ENCODE measurements at places on chromosomes 11 and 22. TPM values are rescaled to one million over a fixed set of nuclear protein-coding genes. Genes with fewer than 3 reads are reported as not detected.

KBTBD3 gene
- 13.7 TPM for polyA plus RNA-seq

DNA sequence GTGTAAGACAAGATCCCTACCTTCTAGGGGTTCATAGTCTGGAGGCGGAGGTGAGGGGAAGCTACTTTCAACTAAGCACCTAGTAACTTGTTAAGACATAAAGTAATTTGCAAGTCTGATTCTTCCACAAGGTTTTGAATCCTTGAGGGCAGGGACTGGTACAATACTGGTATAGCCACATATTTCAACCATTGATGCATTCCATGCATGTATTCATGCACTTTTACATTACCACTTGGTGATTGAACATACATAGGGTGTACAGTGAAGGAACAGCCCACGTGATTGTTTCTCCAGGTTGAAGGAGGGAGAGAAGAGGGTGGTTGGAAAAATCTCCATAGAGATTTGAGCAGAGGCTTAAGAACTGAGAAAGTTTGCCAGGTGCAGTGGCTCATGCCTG is 62.0 kb upstream of the PAX6 start:
- H3K4me1 ChIP-seq: peaks cover 35% of the 10 kb centered on the region
- no peaks in the 10 kb centered on the region for H3K36me3 ChIP-seq
- peaks cover 33% of the 10 kb centered on the region for H3K27me3 ChIP-seq
- H3K27ac ChIP-seq: no peak overlapping the region

DNA sequence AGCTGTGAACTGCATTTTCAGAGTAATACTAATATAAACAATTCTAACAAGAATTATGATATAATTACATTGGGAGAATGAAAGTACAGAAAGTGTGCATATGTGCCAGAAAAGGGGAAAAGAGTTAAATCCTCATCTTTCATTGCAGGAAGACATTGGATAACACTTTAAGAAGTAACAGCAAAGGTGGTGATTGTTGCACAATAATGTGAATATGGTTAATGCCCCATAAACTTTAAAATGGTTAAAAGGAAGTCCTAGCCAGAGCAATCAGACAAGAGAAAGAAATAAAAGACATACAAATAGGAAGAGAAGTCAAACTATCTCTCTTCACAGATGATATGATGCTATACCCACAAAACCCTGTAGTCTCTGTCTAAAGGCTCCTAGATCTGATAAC is 111.5 kb downstream of the TTC28 start:
- no peak overlapping the region for H3K4me3 ChIP-seq
- DNase-seq: no peak
- no peak overlapping the region for H3K27ac ChIP-seq
- no peaks in the 10 kb centered on the region for H3K27me3 ChIP-seq

DNA sequence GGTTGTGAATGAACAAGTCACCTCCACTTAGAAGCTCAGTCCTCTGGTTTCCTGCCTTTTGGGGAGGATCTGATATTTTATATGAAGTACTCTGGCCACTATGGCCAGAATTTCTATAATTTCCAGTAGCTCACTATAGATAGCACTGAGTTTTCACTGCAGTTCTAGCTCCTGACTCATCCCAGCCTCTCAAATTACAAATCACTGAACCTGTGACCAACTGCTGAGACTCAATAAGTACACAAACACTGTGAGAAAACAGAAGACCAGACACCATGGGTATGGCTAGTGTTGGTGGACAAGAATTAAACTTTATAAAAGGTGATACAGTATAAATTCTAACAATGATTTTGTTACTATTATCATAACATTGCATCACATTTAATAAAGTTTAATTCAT is 47.1 kb upstream of the UCP3 start:
- DNase-seq: no peak
- H3K4me1 ChIP-seq: no peaks in the 10 kb centered on the region
- no peak overlapping the region for H3K4me3 ChIP-seq
- no peak overlapping the region for H3K27ac ChIP-seq
- no peaks in the 10 kb centered on the region for H3K36me3 ChIP-seq

DNA sequence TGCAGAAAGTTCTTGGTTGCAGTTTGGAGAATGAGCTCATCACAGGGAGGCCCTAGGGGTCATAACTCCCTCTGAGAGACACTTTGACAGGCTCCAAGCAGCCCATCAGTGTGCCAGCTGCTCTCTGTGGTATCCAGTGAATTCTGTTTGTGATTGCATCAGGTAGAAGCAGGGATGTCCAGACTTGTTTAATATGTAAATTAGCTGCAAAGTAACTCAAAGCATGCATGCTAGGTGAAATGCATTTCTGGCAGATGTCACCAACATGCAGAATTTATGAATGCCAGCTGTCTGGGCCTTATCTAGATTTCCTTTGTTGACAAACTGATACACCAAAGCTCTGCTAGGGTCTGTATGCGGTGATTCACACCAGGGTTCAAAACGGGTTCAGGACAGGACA is 123.6 kb upstream of the MTNR1B start:
- H3K4me1 ChIP-seq: no peaks in the 10 kb centered on the region
- no peaks in the 10 kb centered on the region for H3K36me3 ChIP-seq
- no peak overlapping the region for H3K27ac ChIP-seq

DNA sequence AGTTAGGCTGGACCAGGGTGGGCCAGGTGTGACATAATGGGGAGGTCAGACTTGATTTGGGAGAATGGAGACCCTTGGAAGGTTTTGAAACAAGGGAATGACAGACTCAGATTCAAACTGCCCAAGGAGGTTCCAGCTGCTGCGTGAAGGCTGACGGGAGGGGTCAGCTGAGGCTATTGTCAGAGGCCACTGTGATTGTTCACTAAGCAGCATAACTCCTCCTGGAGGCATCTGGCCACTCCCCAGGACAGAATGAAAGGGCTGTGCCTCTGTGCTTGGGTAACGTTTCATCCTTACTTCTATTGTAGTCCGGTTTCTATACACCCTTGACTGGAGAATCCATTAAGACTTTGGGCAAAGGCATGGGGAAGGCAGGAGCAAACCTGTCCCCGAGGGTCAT is 126.6 kb downstream of the DSCAML1 start:
- H3K4me3 ChIP-seq: no peak overlapping the region
- no peak for DNase-seq
- peaks cover 21% of the 10 kb centered on the region for H3K4me1 ChIP-seq
- no peak overlapping the region for H3K27ac ChIP-seq

DNA sequence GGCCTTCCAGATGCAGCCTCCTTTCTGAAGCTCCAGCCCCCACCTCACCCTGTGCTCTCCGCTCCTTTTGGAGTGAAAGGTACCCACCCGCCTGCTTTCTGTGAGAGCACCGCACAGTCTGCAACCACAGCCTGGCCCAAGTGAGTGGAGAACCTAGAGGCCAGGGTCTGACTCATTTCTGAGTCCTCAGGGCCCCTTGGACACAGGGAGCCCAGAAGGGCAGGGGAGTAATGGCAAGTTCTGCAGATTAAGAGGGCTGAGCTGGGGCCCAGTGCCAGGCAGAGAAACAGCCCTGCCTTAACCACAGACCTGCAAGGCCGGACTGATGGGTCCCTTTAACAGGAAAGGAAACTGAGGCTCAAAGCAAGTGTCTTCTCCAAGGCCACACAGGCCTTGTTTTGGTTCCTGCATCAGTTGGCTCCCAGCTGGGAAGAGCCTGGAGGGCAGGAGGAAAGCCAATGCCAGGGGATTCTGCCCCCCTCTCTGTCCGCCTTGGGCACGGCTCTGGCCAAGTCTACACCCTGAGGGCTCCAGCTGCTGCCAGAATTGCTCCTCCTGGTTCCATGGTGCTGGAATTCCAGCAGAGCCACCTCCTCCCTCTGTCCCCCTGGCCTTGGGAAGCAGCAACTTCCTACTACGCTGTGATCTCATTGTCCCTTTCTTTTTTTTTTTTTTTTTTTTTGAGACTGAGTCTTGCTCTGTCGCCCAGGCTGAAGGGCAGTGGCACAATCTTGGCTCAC is 55.1 kb downstream of the CYTH4 start:
- H3K4me3 ChIP-seq: no peak overlapping the region
- peaks cover 35% of the 10 kb centered on the region for H3K27me3 ChIP-seq
- H3K4me1 ChIP-seq: peaks cover 34% of the 10 kb centered on the region
- DNase-seq: no peak

TRIM51 gene
- polyA plus RNA-seq: 0.14 TPM

RAC2 gene
- 2.4 TPM for polyA plus RNA-seq

GRCh38 chr22:17095538-17095937 is 10.7 kb downstream of the IL17RA start:
- H3K4me3 ChIP-seq: no peak overlapping the region
- peak; percentile 76 for DNase-seq
- no peaks in the 10 kb centered on the region for H3K27me3 ChIP-seq
- H3K4me1 ChIP-seq: peaks cover 7% of the 10 kb centered on the region

DNA sequence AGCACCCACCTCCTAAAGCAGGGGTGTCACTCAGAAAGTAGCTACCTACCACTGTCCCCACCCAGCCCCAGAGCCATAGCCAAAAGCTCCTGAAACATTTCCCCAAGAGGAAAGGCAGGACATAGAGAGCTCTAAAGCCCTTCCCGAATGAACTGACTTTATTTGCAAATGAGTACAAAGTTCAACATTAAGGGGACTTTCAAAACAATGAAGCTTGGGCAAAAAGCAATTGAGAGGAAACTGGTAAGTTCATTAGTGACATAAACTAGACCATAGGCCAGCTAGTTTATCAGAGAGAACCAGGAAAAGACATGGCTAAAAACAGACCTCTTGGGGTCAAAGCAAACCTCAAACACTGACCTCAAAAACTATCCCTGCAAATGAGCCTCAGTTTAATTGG is 72.7 kb downstream of the IGLL5 start:
- no peak for DNase-seq
- H3K36me3 ChIP-seq: no peaks in the 10 kb centered on the region
- no peak overlapping the region for H3K4me3 ChIP-seq
- no peak overlapping the region for H3K27ac ChIP-seq
- H3K27me3 ChIP-seq: peaks cover 46% of the 10 kb centered on the region
- 0 out of 2 replicates have a peak, but pooled peaks cover 4% of the 10 kb centered on the region for H3K4me1 ChIP-seq

- peak; percentile 43 for DNase-seq
- H3K27me3 ChIP-seq: no peaks in the 10 kb centered on the region
These were observed 37.9 kb downstream of the OR6Q1 start for GRCh38 chr11:58068655-58069054.

SHISA8 gene
- polyA plus RNA-seq: not detected

PRG2 gene
- not detected for polyA plus RNA-seq

DNA sequence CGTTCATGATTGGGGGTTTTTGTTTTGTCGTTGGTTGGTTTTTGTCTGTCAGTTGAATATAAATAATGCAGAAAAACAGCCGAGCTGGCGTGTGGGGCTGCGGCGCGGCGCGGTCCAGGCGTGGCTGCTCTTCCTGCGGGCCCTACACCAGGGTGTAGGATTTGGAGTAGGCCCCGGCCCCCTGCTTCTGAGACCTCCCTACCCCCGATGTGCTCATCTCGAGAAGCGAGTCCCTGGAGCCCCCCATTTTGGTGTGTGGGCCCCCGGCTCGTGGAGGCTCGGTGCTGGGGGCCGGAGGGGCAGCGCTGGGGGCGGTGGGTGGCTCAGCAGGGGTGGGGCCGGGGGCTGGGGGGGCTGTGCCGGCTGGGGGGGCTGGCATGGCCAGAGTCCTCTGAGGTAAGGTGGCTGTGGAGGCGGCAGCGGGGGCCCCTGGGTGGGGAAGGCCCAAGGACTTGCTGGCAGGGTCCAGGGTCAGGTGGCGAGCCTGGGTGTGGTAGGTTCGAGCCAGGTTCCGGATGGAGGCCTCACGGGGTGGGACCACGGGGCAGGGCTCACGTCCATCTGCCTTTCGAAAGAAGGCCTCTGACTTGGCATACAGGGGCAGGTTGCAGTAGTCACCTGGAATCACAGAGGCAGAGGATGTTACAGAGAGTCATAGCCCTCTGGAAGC is 100.7 kb downstream of the CEP164 start:
- H3K4me1 ChIP-seq: peaks cover 8% of the 10 kb centered on the region
- no peaks in the 10 kb centered on the region for H3K36me3 ChIP-seq
- H3K27me3 ChIP-seq: no peaks in the 10 kb centered on the region
- DNase-seq: no peak

DNA sequence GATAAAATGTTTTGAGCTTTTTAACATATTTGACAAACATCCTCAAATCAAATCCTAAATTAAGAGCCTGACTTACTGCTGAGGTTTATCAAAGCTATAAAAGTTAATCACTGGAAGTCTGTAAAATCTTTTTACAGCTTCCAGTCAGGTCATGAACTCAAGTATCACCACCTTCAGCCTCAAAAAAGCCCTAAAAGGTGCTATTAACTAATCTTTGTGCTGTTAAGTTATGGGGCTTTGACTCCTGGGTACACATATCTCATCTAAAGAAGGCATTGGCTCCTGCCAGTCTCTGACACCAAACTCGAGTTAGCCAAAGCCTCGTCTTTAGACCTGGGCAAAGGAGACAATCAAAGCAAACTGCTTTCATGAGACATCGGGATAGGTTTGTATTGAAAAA is 34.0 kb upstream of the CBX6 start:
- DNase-seq: no peak
- H3K27ac ChIP-seq: no peak overlapping the region
- H3K36me3 ChIP-seq: no peaks in the 10 kb centered on the region
- H3K4me3 ChIP-seq: no peak overlapping the region
- no peaks in the 10 kb centered on the region for H3K27me3 ChIP-seq
- no peaks in the 10 kb centered on the region for H3K4me1 ChIP-seq

FAT3 gene
- polyA plus RNA-seq: 7.2 TPM

DNA sequence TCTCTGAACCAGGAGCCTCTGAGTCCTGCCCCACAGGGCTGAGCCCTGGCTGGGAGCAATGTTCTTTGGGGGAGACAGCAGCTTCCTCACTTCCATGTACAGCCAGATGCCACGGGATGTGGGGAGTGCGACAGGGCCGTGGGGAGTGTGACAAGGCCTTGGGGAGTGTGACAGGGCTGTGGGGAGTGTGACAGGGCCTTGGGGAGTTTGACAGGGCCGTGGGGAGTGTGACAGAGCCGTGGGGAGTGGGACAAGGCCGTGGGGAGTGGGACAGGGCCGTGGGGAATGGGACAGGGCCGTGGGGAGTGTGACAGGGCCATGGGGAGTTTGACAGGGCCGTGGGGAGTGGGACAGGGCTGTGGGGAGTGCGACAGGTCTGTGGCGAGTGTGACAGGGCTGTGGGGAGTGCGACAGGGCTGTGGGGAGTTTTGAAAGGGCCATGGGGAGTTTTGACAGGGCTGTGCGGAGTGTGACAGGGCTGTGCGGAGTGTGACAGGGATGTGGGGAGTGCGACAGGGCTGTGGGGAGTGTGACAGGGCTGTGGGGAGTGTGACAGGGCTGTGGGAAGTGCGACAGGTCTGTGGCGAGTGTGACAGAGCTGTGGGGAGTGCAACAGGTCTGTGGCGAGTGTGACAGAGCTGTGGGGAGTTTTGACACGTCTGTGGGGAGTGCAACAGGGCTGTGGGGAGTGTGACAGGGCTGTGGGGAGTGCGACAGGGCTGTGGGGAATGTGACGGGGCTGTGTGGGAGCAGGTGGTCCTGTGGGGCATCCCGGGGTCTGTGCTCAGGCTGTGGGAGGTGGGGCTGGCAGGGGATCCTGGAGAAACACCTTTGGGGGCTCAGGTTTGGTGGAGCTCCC is 6.6 kb upstream of the KRTAP5-6 start:
- H3K4me3 ChIP-seq: no peak overlapping the region
- H3K4me1 ChIP-seq: 0 out of 2 replicates have a peak, but pooled peaks cover 6% of the 10 kb centered on the region
- no peak overlapping the region for H3K27ac ChIP-seq
- DNase-seq: no peak
- H3K27me3 ChIP-seq: no peaks in the 10 kb centered on the region

- no peak within 1 kb of the TSS for H3K27ac ChIP-seq
- H3K27me3 ChIP-seq: peaks cover 11% of the 10 kb centered on the region
- no peaks in the 10 kb centered on the region for H3K4me1 ChIP-seq
- H3K36me3 ChIP-seq: no peaks in the 10 kb centered on the region
- peak within 1 kb of the TSS; percentile 90 for H3K4me3 ChIP-seq
These were observed at the start of gene UPK3A for GRCh38 chr22:45284705-45285262. Gene UPK3A (plus strand): TSS chr22:45284949. CDS start chr22:45285014, 65 bp downstream.

GRCh38 chr11:11949482-11949881 is 58.9 kb downstream of the DKK3 start:
- no peaks in the 10 kb centered on the region for H3K27me3 ChIP-seq
- H3K27ac ChIP-seq: no peak overlapping the region
- H3K4me3 ChIP-seq: no peak overlapping the region
- peaks cover 5% of the 10 kb centered on the region for H3K36me3 ChIP-seq

All from GM23338 (cell line).